Head of caudate nucleus (tissue), 42 donors: ENCODE measurements at places on chromosomes 16 and 17.

DNA sequence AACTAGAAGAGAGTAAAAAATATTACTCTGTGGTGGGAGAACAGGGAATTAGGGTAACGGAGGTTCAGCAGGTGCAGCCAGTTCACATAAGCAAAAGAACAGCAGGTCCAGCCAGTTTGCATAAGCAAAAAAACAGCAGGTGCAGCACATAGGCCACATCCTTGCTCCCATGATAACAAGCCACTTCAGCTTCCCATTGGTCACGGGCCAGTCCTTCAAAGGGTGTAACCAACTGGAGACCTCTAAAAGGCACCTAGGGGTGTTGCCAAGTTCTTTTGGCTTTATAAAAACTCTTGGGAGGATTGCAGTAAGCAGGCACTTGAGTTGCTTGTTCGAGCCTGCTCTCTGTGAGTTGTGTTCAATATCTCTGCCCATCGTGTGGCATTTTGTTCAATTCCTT is 488.1 kb downstream of the XYLT1 start:
- DNase-seq: no peak

DNA sequence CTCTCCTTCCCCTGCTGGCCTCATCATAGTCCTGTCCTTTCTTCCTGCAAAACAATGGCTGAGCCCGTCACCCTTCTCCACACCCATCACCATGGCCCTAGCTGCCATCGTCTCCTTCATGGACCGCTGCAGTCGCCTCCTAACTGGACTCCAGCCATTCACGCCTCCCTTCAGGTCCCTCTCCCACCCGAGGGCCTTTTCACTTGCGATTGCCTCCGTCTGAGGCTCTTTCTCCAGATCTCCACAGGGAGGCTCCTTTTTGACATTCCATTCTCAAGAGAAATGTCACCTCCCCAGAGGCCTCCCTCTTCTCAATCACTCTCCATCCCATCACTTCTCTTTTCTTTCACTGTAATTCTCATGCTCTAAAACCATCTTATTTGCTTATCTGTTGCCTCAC is 23.5 kb downstream of the GSG1L start:
- no peak for DNase-seq

DNA sequence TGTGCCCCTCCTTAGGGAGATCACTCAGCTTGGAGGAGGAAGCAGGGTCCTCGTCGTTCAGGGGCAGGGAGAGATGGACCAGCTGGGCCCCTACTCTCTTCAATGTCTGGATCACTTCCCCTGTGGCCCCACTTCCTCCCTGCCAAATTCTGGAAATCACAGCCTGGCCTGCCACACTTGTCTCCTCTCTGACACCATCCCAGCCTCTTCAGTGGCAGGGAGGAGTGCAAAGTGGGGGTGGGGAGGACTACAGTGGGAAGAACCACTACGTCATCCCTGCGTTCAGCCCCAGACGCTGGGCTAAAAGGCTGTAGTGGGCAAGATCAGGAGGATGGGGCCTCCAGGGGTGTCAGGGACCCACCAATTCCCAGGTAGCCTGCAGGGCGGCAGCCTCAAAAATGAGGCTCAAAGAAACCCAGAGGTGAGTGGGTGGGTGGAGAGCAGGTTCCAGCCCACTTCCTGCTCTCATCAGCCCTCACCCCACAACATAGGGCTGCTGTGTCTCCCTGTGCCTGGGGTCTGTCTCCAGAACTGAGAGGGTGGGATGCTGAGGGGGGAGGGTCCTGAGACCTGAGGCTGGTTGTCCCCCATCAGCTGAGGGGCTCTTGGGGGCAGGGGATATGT is 25.0 kb upstream of the TAC4 start:
- DNase-seq: no peak

DNA sequence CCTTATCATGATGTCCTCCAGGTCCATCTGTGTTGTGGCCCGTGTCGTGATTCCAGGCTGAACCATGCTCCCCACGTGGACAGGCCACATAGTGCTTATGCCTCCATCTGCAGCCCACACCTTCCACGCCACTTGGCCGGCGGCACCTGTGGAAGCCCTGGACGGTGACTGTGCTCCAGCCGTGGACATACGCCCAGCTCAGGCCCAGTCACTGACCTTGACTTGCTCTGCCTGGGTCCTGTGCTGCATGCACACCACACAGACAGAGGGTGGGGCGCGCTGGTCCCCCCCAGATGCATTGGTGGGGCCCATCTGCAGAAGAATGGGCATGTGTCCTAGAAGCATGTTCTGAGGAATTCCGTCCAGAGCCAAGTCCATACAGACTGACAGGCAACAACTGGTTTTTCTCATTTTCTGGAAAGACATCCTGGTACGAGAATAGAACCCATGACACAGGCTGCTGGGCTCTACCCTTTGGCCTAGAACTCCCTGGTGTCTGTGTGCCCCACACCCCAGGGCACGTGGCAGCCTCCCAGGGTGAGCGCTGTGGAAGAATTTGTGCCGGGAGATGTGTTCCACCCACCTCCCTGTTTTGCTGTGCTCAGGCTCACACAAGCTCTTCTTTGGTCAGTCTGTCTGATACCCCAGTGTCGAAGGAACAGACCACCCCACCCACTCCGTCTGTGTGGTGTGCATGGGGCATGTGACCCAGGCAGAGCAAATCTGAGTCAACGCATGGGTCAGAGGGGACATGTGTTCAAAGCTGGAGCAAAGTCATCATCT is 39.5 kb downstream of the GPT2 start:
- no peak for DNase-seq

GRCh38 chr17:82449131-82449882 is 1.2 kb downstream of the CYBC1 start:
- DNase-seq: no peak

DNA sequence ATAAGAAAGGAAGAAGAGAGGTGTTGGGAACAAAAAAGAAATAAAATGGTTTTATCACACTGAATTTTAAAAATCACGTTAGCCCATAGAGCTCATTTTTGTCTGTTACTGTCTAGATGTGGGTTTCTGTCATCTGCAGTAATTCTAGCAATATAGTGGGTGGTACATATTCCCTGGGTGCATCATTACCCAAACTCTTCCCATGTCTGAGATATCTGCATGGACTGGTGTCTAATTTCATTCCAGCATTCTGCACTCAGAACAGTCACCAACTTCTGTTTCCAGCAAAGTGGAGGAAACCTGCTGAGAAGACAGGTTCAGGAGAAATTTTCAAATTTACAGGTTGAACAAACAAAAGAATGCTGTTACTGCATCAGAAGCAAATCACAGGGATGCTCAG is 263.8 kb downstream of the CDH11 start:
- no peak for DNase-seq

DNA sequence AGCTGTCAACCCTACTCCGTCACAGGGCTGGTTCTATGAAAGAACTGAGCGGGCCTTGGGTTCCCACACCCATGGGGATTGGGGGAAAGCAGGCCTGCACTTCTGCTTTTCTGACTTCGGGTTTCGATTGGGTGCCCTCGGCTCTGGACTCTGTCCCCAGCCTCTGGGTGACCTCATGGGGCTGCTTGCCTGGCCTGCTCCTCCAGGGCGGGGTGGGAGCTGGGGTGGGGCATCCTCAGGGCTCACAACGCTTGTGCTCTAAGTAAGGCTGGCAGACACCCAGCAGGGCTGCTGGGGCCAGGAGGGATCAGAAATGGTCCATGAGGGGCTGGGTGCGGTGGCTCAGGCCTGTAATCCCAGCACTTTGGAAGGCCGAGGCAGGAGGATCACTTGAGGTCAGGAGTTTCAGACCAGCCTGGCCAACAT is 19.2 kb downstream of the ARHGAP27 start:
- DNase-seq: no peak
